ENCODE measurements at places on chromosomes 5 and 9. TPM values are rescaled to one million over a fixed set of nuclear protein-coding genes. Genes with fewer than 3 reads are reported as not detected.

The IL33 gene
- total RNA-seq: 23.1 TPM

The SAXO1 gene
- 0.08 TPM for total RNA-seq

The COL23A1 gene
- 1.6 TPM for total RNA-seq

The PALM2AKAP2 gene
- 0.30 TPM for total RNA-seq

DNA sequence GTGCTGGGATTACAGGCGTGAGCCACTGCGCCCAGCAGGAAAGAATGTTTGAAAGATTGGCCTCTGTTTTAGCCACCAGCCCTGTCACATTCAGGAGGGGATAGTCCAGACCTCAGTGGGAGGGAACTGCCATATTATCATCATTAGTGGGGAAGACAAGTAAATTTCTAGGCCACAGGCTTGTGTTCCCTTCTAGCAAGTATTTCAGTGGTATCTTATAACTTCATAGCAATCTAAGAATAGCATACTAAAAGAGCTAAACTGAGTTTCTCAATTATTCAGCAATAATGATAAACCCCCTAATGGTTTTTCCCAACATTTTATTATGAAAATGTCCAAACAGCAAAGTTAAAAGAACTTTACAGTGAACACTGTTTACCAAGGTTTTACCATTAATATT is 30.0 kb downstream of the SLC25A51 start:
- H3K36me3 ChIP-seq: peaks cover 5% of the 10 kb centered on the region
- H3K27me3 ChIP-seq: no peaks in the 10 kb centered on the region
- no peak for DNase-seq
- H3K4me3 ChIP-seq: no peak overlapping the region
- no peaks in the 10 kb centered on the region for H3K4me1 ChIP-seq

DNA sequence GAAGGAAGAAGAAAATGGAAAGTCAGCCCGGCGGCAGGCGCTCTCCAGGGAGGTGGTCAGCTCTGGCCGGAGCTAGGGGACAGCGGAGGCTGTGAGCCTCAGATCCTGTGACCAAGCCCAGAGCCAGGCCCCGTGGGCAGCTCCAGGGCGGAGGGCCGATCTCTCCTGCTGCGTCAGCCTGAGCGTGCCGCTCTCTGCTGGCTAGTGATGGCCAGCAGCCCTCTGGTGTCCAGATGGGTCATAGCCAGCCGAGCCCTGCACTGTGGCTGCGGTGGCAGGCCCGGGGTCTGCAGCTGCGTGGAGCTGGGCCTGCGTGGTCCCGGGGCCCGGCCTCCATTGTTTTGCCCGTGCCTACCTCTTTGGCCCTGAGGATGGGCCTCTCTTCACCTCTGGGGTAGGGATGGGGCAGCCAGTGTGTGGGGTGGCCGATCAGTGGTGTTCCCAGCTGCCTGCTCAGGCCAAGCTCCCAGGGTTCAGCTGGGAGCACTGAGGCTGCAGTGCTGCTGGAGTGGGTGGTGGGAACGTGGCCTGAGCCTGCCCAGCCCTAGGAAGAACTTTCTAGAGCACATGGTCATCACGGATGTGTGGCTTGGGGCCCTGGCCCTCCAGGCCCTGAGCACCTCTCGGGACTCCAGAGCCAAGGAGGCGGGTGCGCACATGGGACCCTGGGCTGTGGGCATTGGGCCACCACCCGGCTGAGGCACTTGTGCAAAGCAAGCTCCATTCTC is 17.1 kb upstream of the NRARP start:
- H3K36me3 ChIP-seq: no peaks in the 10 kb centered on the region
- DNase-seq: peak; percentile 77
- no peak overlapping the region for H3K4me3 ChIP-seq
- no peak overlapping the region for H3K27ac ChIP-seq
- H3K4me1 ChIP-seq: peaks cover 41% of the 10 kb centered on the region
- peaks cover 32% of the 10 kb centered on the region for H3K27me3 ChIP-seq

GRCh38 chr5:178869577-178869976 is 9.8 kb downstream of the ZNF354B start:
- H3K27me3 ChIP-seq: no peaks in the 10 kb centered on the region
- no peak overlapping the region for H3K27ac ChIP-seq
- no peak overlapping the region for H3K4me3 ChIP-seq
- H3K4me1 ChIP-seq: no peaks in the 10 kb centered on the region

DNA sequence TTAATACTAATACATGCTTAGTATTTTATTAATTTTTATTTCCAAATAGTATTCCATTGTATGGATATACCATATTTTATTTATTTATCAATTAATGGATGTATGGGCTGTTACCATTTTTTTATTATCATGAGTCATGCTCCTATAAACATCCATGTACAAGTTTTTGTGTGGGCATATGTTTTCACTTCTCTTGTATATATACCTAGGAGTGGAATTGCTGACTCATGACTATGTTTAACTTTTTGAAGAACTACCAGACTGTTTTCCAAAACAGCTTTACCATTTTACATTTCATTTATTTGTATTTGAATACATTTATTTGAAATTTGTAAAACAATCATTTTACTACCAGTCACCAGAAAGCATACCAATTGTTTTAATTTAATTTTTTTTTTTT is 14.1 kb upstream of the LRRC19 start:
- no peak overlapping the region for H3K4me3 ChIP-seq
- no peak for DNase-seq
- H3K4me1 ChIP-seq: no peaks in the 10 kb centered on the region
- no peak overlapping the region for H3K27ac ChIP-seq
